Activated CD4-positive, alpha-beta T cell treated with anti-CD3 and anti-CD28 coated beads, Interleukin-2, amount 10 ng/mL, durations not matched to agents 24 days and 14 days (primary cell): ENCODE measurements at places on chromosomes 1 and 21. TPM values are rescaled to one million over a fixed set of nuclear protein-coding genes. Genes with fewer than 3 reads are reported as not detected.

- H3K36me3 ChIP-seq, result no peaks in the 10 kb centered on the region
- H3K27ac ChIP-seq, result no peak overlapping the region
Measured at GRCh38 chr1:34926894-34927293, 2.6 kb downstream of the DLGAP3 start.

- no peak within 1 kb of the TSS for H3K27ac ChIP-seq
- DNase-seq, result no peak
- no peaks in the 10 kb centered on the region for H3K4me1 ChIP-seq
- no peaks in the 10 kb centered on the region for H3K36me3 ChIP-seq
- peaks cover 7% of the 10 kb centered on the region for H3K27me3 ChIP-seq
- H3K4me3 ChIP-seq, result no peak within 1 kb of the TSS
Measured at GRCh38 chr1:152707860-152708259, at the start of gene LCE4A. Gene LCE4A, plus strand, starts transcription at chr1:152708160. Its CDS starts 916 bp downstream, at chr1:152709076.

GRCh38 chr1:37323486-37324377, 150.6 kb upstream of the ZC3H12A start:
- no peak overlapping the region for H3K4me3 ChIP-seq
- peaks cover 7% of the 10 kb centered on the region for H3K27me3 ChIP-seq
- H3K27ac ChIP-seq, result no peak overlapping the region
- H3K36me3 ChIP-seq, result no peaks in the 10 kb centered on the region
- no peaks in the 10 kb centered on the region for H3K4me1 ChIP-seq

DNA sequence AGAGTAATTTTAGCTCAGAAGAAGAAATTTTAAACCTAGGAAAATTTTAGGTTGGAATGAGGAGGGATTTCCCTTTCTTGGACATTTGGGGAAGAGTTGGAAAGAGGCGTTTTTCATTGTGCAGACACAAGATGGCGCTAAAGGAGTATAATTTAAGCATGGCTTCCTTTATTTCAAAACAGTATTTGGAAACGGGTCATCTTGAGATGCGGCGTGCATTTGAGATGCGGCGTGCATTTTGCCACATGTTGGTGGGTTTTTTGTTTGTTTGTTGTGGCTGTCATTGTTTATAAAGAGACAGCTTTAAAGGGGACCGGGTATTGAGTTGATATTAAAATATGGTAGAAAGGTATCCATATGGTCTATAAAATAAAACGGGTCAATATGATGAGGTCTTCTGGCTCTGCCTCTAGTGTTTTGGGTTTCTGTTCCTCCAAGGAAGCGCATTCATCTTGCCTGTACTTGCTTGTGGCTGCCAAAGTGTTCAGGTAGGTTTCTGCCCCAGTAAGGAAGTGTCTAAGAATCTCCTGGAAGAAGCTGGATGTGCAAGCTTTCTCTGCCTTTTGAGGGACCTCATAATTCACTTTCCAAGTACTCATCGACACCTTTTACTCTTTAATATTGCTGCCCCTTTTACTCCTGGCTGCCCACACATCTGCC, 210.3 kb downstream of the SLC35F3 start:
- H3K4me3 ChIP-seq, result peak overlapping the region; percentile 57
- H3K36me3 ChIP-seq, result no peaks in the 10 kb centered on the region
- H3K4me1 ChIP-seq, result peaks cover 7% of the 10 kb centered on the region

The HES3 gene
- total RNA-seq, result not detected in 2 replicates

The DCLRE1B gene
- 21.5 and 22.5 TPM in 2 replicates for total RNA-seq

The HAO2 gene
- total RNA-seq, result not detected in 2 replicates
